Ascending aorta (tissue), 2 donors: ENCODE measurements at places on chromosomes 16 and 17.

DNA sequence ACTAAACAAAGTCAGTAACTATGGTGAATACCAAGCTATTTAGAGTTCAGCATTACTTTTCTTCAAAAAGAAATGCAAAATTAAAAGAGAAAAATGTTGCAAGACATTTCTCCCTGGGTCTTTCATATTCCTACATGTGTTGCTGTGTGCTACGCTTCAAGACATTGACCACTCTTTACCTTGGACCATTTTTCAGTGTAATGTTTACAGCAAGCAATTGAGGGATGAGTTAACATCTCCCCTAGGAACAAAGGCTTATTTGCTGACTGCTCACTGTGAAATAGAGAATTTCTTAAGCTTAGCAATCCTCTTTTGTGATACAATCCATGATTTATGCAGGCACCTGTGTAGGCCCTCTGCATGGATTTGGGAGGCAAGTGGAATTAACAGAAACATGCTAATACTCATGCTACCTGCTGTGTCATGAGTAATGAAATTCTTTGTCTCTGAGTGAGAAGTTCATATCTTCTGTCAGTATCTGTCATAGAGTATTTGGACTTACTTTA, 1202.9 kb upstream of the CDH8 start:
- DNase-seq: no peak

DNA sequence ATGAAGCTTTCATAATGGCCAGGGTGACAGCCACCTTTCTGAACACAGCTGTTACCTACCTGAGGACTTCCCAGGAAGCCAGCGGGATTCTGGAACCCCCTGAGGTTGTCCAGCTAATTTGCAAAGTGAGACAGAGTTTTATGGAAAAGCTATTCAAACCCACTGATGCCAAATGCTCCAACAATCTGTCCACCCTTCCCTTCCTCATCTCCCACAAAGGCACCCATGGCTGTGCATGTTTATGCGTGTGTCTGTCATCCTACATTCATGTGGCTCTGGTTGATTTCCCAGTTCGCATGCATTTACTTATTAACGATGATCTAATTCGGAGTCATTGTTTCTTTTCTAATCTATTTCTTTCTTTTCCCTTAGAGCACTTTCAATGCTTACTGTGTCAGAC, 217.1 kb downstream of the SLC39A11 start:
- no peak for DNase-seq

- DNase-seq: no peak
Measured at GRCh38 chr16:17098685-17099084, 372.1 kb downstream of the XYLT1 start.

DNA sequence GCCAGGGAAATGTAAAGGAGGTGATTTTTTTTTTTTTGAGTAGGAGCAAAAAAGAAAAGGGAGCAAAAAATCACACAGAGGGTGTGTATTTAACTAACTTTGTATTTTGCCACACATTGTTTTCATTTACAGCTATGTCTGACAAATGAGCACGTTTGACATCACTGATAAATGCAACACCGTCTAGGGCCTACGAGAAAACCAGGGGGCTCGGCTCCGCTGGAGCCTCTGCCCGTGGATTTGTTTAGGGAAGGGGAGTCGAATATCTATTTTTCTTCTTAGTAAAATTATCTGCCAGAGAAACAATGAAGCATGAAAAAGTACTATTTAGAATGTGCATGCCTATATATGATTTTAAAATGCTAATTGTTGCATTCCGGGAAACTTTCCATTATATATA, 6.8 kb downstream of the MAF start:
- DNase-seq: no peak

DNA sequence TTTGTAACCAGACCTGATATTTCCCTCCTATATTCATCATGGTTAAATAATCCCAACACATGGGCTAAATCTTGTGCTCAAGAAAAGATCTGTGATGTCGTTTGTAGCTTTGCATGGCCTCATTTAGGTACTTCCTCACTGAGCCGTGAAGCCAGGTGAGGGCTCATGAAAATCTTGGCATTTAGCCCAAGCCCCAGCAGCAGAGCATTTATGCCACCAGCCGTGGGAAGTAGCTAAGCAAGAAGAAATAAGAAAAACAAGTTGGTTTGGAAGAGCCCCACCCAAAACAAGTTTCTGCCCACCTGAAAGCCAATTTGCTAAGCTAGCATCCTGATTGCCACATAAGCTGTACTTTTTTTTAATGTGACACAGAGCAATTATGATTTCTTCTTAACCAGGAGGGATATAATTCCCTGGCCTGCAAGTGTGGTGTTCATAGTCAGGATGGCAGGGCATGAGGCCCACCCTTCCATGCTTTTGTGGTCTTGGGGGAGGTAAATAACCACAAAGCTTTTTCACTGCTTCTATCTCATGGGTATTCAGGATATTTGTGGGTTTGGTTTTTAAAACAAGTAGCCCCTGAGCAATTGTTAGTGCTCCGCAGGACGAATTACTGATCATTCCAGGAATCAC, 10.5 kb downstream of the TMIGD1 start:
- no peak for DNase-seq

- peak; percentile 44 for DNase-seq
Measured at GRCh38 chr17:40431231-40431602, 12.0 kb upstream of the IGFBP4 start.

GRCh38 chr16:17515421-17516210, 44.9 kb upstream of the XYLT1 start:
- DNase-seq: no peak
